Stimulated activated CD4-positive, alpha-beta T cell treated with anti-CD3 and anti-CD28 coated beads, Interleukin-1b, Interleukin-23, amount 100 ng/mL, for 1 hour (primary cell): ENCODE measurements at places on chromosomes 5 and 9.

DNA sequence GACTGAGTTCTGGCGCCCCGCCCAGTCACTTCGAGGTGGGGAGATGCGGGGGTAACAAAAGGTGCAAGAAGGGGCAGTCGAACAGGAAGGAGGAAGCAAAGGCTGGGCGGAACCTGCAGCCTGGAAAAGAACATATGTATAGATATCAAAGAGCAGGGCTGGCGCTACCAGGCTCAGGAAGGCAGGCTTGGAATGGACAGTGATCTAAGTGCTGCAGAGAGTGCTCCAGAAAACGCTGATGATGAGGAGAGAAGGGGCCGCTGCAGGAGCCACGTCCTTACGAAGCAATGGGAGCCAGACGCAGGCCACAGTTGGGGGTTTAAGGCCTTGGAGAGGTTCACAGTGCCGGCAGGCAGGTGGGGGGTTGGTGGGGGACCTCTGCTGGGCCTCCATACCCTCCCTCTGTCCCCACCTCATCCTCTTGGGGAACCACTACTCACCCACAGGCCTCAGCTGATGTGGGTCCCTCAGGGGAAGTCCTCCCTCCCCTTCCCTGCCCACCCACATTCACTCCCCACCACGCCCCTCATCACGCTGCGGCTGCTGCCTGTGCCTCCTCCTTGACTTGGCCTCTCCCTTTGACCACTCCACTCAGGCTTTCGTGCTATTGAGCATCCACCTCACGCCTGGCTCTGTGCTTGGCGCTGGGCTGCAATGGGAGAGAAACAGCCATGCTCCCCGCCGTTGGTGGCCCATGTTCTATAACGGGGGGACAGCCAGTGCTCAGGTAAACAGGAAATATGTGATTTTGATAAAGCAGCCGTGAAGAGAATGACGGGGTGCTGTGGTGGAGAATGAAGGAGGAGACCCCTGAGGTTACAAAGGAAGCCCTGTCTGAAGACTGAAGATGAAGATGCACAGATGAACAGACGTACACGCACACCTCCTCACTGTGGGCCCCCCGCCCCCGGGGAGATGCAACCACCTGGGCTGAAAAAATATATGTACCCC is 40.5 kb upstream of the RPL26L1 start:
- DNase-seq, result no peak

DNA sequence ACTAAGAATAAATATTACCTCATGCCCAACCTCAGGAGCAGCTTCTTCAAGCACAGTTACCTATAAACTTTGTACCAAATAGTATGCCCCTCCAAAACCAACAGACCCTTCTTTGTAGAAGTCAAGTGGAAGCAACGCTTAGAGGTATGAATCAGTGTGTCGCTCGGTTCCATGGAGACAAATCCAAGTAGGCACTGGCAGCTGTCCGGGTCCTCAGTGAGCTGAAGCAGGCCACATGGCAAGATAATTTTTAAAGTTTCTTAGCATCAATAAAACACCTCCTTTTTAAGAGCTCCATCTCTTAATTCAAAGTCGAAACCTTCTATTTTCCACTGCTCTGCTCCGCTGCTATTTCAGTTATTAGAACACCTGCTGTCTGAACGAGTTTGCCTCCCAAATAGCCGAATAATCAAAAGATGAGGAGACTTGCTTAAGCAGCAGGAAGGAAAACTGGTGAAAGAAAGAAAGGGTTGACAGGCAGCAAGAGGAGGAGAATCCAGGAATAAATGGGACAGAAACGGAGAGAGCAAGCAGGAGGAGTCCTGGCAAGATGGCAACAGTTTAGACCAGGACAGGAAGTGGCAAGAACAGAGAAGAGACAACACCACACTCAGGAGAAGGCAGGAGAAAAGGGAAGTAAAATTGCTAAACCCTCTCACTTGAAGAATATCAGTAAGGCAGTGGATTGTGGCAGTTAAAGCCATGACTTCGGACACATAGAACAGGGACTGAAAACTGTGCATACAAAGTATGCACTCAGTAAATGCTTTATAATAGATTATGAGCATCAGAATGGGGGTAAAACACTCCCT is 65.0 kb downstream of the PPP2R2B start:
- DNase-seq, result no peak

- no peak for DNase-seq
Observed at GRCh38 chr9:36950389-36950788, 83.7 kb downstream of the PAX5 start.

DNA sequence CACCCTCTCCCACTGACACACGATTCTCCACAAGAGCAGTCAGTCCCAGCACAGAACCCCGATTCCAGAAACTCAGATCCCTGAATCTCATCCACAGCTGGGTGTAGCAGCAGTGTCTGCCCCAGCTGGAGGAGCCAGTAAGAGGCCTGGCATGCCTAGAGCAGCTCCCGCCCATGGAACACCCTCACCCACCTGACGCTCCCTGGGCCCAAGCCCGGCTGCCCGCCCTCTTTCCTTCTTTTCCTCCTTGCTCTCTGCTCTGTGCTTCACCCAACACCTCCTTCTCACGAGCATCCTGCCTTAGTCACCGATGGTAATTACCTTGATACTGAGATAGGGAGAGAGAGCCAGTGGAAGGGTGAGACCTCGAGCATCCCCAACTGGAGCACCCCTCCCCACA is 8.7 kb downstream of the PCDH1 start:
- no peak for DNase-seq

DNA sequence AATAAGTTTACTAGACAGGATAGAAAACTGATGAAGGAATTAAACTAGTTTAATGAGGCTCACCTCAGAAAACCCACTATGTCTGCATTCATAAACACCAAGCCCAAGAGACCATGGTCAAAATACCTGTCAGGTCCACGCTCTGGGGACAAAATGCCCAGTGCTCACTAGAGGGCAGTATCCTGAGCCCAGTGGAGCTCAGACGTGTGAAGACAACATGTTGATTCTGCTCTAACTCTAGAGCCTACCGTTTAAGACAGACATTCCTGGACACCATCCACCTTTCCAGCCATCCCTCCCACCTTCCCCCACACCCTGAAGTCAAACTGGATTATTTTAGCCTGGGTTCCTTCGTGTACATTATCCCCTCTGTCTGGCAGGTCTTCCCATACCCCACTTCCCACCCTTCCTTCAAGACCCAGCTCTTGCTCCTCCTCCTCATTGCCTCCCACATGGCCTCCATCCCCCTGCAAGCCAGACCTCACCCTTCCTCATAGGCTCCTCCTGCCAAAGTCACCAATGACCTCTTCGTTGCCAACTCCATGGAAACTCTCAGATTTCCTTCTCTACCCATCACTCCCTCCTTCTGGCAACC is 142.3 kb upstream of the FSTL4 start:
- no peak for DNase-seq

DNA sequence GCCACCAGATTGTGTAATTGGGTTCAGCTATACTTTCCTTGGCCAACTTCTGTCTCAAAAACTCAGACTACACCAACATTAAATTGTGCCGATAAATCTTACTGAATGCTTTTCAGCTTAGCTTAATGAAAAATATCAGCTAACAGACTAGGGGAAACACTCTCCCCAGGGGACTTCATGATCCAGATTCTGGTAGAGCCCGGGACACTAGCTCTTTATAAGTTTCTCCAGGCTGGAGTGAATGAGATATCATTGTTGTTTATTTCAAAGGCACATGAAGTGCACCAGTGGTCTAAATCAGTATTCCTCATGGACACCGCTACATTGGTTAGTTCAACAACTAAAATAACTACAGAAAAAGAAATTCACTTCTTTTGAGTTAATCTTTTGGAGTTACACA is 10.5 kb upstream of the LHFPL2 start:
- DNase-seq, result no peak

GRCh38 chr5:32843531-32843895 is 132.4 kb downstream of the NPR3 start:
- no peak for DNase-seq

- no peak for DNase-seq
Observed at GRCh38 chr9:134800791-134801339, 79.7 kb upstream of the FCN2 start.

DNA sequence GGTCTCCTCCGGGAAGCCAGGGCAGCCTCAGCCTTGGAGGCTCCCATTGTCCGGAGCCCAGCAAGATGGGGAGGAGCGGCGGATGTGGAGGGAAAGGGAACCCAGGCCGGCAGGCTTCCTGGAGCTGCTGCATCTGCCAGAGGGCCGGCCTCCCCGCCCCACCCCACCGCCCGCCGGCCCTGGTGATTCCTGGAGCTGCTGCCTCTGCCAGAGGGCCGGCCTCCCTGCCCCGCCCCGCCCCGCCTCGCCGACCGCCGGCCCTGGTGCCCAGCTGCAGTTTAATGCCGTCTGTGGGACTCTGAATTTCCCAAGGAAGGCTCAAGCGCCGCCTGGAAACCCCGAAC is 31.6 kb downstream of the EXD3 start:
- no peak for DNase-seq

- no peak for DNase-seq
Observed at GRCh38 chr9:84761137-84761808, 91.7 kb downstream of the NTRK2 start.

DNA sequence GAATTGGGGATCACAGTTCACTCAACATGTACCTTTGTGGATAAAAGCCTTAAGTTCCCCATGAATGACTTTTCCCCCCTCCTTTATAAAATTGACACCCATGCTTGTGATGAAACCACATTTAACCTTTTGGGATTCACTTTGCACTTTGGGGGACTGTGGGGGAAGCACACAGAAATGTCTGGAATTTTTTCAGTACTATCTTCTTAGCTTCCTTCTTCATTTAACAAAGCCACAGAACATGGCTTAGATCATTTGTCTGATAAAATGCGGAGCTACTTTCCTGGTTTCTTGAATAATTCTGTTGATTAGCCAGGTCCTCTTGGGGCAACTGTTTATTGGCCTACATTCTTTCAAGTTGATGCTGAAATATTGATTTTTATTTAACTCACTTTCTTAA is 29.9 kb downstream of the TNFSF15 start:
- no peak for DNase-seq

DNA sequence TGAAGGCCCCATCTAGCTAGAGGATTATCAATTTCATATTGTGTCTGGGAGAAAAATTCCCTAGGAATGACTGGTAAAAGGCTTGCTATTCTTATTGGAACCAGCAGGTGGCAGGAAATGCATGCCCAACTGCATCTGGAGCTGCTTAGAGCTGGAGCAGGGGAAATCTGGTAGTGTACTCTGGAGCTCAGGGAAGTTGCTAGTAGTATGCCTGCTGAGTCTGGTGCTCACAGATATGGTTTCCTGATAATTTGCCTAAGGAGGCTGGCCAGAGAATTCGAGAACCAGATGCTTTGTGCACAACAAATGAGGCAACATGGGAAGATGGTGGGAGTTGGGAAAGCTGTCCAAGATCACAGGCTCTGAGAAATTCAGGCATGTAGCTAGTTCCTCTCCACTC is 53.7 kb downstream of the G3BP1 start:
- DNase-seq, result peak; percentile 2

GRCh38 chr5:4479426-4479825 is 660.7 kb upstream of the ADAMTS16 start:
- no peak for DNase-seq

DNA sequence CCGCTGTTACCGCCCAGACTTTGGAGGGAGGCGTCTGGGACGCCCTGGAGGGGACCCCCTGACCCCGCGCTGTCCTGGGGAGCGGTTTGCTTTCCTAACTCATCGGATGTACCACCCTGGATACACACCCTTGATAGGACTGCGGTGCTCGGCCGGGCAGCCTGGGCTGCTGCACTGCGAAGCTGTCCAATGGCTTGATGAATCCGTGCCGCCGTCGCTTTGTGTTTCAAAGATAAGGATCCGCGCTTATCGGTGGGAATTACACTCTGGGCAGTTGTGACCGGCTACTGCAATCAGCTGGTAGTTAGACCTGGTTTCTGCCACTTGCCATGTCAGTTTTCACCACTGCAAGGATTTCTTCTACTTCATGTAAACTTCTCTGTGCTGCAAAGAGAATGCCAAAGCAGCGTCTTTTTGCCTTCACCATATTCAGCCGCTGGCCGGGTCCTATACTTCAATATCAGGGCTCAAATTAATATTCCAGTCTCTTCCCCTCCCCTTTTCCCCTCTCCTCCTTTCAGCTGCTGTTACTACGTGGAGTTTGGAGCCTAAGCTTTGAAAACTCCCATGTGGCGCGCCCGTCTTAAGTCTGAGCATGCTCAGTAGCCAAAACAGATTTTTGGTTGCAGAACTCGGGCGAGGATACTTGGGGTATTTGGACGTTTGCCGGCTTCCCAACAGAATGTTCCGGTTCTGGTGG is 727 bp downstream of the SMAD5 start:
- DNase-seq, result no peak
